ENCODE measurements at places on chromosomes 12 and 14.

DNA sequence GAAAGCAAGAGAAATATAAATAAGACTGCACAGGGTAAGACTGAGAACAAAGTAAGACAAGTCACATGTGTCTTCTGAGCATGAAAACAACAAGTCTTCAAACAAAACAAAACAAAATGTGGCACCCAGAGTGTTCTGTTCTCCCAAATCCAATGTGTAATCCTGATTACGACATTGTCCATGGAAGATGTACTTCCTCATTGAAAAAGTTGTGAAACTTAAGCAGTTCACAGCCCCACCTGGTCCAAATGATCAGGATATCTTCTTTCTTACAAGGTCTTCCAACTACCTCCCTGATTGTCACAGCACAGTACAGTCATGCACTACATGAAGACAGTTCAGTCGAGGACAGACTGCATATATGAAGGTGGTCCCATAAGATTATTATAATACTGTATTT is 23.3 kb upstream of the NEK9 start:
- no peak for DNase-seq

- no peak for DNase-seq
Observed at GRCh38 chr12:74051848-74052247, 485.8 kb upstream of the ATXN7L3B start.

DNA sequence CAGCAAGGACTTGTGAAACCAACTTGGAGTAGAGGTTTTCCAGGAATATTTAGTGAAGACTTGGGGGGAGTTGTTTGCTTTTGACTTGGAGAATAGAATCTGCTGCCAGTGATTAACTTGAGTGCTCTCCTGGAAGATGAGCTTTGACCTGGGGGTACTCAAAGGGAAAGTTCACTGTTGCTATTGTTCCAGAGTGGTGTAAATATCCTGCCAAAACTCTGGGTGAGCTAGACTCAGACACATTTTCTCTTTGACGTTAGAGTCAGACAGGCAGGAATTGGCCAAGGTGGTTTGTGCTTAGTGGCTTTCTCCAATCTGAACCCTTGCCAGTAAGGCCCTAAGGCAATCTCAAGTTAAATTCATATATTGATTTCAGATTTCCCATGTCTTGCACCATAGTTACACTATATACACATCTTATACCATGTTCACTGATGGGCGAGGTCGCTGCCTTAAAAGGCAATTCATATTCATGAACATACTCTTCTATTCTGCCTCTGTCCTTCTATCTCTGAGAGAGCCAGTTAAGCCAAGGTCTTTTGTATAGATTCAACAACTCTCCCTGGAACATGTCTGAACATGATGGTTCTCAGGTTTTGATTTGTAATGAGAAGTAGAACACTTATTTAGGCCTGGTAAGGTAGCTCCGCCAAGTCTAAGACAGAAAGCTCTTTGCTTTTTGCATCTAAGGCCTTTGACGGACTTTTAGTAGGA is 204.6 kb upstream of the SLC38A2 start:
- DNase-seq, result no peak

GRCh38 chr12:716506-716905 is 35.9 kb upstream of the WNK1 start:
- DNase-seq, result no peak

- DNase-seq, result no peak
Observed at GRCh38 chr12:48160807-48161206, 3.5 kb upstream of the ASB8 start.
